T-helper 1 cell (primary cell): ENCODE measurements at places on chromosomes 2 and 18.

GRCh38 chr2:105301646-105302045 lies 27.9 kb downstream of the TGFBRAP1 start:
- peak; percentile 10 for DNase-seq

- no peak for DNase-seq
Observed at GRCh38 chr2:28492282-28492681, 3.6 kb upstream of the PLB1 start.

- no peak for DNase-seq
Observed at GRCh38 chr2:105886029-105886454, 141.3 kb downstream of the NCK2 start.

GRCh38 chr2:227150222-227150936 lies 13.6 kb downstream of the COL4A4 start:
- DNase-seq: no peak

DNA sequence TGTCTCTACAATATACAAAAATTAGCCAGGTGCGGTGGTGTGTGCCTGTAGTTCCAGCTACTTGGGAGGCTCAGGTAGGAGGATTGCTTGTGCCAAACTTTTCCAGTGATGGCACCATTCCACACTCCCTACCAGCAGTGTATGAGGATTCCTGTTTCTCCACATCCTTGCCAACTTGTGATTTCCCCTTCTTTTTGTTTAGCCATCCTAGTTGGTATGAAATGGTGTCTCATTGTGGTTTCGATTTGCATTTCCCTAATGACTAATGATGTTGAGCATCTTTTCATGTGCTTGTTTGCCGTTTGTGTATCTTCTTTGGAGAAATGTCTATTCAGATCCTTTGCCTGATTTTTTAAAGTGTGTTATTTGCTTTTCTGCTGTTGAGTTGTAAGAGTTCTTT lies 41.0 kb downstream of the EPB41L5 start:
- no peak for DNase-seq

DNA sequence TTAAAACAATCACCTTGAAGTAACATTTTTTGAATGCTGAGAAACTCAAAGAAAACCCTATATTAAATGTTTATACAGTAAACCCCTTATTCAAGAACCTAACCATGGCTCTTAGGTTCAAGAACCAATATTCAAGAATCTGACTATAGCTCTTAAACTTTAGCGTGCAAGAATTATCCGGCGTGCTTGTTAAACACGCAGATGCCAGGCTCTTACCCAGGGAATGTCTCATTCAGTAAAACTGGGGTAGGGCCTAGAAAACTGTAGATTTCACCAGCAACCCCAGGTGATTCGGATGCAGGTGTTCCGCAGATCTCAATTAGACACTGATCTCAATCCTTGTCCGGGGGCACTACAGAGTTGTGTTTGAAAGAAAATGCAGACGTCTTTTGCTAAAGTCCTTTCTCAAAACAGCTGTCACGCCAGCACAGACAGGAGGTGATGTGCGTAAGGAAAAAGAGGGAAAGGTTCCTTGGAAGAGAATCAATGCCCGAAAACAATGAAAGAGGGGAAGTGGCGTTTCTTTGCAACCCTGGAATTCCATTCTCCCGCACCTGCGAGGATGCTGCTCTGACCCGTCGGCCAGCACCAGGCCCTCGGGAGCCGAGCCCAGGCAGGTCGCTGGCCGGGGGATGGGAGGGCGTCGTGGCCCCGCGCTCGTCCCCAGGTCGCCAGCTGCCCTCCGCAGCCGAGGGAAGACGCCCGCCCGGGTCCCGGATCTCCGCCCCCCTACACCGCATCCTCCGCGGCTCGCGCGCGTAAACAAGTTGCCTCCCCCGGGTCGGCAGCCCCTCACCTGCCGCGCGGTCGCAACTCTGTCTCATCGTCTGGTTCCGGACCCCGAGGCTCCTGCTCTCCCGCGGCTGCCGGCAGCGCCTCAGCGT lies 851 bp downstream of the EIF2AK3 start:
- peak; percentile 52 for DNase-seq
